Stimulated activated CD4-positive, alpha-beta T cell treated with anti-CD3 and anti-CD28 coated beads, Interleukin-15, amount 100 ng/mL, for 24 hours (primary cell): ENCODE measurements at places on chromosomes 12 and 14.

GRCh38 chr12:73220951-73221350 lies 948.8 kb downstream of the TRHDE start:
- DNase-seq = no peak

DNA sequence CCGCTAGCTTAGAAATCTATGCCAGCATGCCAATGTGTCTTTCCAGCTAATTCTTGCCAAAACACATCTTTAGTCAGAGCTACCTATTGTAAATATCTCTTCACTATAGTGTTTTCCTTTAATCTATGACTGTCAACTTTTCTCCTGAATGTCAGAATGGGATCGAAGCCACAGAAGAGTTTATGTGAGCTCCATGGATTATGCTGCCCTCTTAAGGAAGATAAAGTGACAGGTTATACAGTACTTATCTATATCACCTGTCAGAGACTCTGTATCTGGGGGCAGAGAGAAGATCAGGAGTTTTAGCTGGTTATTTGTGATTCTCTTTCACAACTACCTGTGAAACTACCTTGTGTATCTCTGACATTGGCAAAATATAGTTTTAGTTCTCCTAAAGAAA lies 204.3 kb upstream of the SEL1L start:
- DNase-seq = no peak

DNA sequence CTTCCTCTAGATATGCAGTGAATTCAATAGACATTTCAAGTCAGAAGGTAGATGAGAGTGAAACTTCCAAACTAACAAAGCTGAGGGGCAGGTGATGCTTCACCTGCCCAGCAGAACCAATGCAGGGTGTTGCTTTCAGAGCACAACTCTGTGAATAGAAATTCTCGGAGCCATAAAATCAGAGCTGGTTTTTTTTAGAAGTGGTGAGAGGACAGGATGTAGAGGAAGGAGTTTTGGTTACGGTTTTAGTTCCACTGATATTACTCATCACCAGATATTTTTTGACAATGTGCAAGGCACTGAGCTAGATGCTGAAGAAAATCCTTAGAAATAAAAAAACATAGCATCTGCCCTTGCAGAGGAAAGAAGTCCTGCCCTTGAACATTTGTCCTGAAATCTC lies 62.2 kb downstream of the BMP4 start:
- no peak for DNase-seq

GRCh38 chr14:39015360-39015961 lies 87.6 kb downstream of the SEC23A start:
- peak; percentile 18 for DNase-seq

GRCh38 chr12:79547044-79547734 lies 143.6 kb downstream of the PAWR start:
- no peak for DNase-seq

DNA sequence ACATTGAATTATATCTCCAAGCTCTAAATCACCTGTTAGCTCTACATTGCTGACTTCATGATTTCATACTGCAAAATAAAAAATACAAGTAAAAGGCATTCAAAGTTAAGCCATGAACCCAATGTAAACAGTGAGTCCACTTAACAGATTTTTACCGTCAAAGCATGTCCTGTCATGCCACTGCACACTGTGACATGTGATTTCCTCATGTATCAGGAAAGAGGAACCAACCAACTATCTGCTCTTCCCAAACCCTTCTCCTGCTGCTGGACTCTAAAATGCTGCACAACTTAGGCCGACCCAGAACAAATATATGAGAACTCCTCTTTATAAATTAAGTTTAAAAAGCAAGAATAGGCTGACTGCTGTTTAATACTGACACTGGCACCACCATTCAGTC lies 37.5 kb downstream of the TM7SF3 start:
- DNase-seq = no peak

DNA sequence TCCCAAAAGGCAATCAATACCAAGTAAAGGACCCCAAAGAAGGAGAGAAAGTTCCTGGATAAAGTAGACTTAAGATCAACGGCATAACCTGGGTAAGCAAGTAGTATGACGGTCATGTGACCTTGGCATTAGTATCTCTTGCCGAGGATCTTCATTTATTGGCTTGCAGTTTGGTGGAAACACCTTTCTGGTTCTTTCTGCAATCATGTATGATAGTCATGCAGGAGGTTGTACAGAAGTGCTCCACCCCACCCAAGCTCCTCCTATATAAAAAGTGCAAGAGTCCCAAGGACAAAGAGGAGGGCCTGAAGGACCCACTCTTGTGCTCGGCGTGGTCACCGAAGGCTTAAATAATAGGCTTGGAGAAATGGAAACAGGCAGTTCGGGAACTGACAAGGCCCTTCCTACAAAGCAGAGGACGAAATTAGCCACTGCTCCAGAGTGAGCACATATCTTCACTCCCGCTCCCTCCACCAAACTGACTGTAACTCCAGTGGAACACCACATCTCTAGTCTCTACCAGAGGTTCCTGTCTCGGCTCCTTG lies 750 bp downstream of the CS start:
- peak; percentile 39 for DNase-seq

GRCh38 chr12:130110914-130111313 lies 51.4 kb upstream of the FZD10 start:
- DNase-seq = no peak

- no peak for DNase-seq
Observed at GRCh38 chr14:63996016-63996415, 143.2 kb downstream of the SYNE2 start.

DNA sequence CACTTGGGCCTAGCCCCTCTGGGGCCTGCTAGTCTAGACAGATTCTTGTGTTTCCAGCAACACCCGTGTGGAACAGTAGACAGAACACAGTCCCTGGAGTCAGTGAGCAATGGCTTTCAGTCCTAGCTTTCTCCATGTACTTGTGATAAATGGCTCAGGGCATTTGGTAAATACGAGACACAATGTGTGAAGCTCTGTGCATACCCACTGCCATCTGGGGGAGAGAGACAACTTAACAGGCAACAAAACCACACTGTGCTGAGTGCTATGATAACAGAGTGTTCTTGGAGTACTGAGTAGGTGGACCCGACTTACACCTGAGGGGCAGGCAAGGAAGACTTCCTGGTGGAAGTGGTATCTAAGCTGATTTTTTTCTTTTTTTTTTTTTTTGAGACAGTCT lies 86.3 kb upstream of the TBX3 start:
- no peak for DNase-seq

- DNase-seq = no peak
Observed at GRCh38 chr14:70653662-70654061, 11.9 kb downstream of the TTC9 start.

DNA sequence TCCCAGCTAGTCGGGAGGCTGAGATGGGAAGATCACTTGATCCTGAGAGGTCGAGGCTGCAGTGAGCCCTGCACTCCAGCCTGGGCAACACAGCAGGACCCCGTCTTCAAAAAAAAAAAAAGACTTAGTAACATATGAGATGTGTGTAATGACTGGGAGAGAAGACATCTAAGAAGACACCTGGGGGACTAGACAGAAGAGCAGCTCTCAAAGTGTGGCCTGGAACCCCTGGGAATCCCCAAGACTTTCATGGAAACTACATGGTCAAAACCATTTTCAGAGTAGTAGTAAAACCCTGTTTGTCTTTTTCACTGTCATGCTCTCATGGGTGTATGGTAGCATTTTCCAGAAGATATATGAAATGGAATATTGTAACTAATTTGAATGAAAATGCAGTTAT lies 45.3 kb downstream of the R3HDM2 start:
- DNase-seq = no peak

GRCh38 chr14:68704736-68705720 lies 87.8 kb downstream of the ZFP36L1 start:
- DNase-seq = no peak

DNA sequence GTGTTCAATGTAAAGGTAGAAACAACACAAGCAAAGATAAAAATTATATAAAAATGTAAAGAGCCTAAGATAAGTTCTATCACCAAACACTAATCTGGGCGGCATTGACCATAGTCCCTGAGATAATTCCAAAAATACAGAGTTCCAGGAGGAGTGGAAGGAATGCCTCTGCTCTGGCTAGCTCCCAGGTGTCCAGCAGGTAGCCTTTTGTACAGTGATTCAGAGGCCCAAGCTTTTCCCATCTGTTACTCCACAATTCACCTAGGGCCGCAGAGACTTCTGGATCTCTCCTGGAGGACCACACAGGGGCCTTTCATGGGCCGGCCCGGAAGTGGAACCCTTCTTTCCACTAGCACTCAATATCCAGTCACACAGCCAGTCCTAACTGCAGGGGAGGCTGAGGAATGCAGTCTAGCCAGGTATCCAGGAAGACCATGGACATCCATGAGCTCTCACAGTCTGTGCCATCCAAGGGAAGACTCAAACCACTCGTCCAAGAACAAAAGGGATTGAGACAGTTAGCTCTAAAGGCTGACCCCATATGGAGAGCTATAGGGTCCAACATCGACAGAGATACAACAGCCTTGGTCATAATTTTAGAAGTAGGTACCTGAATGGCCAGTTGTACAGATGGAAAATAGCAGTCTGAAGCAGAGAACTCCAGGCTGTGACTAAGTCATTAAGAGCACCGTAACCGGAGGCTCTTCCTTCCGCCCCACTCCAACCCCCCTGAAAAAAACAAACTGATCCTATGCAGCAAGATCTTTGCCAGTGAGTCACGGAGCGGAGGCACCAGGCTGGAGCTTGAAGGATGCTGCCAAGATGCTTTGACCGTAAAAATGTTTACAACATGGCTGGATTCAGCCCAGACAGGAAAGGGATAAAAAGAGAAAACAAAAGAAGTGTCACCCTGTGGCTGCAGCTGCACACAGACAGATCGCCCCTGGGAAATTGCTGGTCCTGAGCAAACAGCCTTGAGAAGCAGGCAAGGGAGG lies 204.8 kb downstream of the NUAK1 start:
- DNase-seq = no peak

- no peak for DNase-seq
Observed at GRCh38 chr12:79706676-79707075, 15.9 kb upstream of the PAWR start.

DNA sequence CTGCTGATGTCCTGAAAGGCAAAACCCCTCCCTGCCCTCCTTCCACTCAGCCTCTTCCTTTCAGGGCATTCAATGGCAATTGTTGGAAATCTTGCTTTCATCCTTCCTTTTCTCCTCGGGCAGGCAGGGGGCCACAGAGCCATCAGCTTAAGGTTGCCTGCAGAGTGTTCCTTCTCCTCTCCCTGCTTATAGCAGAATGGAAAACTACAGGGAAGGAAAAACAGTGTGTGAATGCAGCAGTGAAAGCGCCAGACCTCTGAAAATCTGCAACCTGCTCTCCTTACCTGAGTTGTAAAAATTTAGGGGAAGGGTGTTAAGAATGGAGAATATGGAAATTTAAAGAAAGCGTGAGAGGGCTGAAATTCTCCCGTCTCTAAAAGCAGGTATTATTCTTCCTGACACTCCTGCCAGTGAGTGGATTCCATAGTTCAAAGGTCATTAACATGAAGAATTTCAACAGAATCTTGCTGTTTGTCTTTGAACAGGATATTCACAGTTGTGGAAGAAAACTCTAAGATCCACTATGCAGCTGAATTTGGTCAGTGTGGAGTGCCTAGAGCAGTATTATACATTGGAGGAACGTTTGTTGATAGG lies 348.8 kb downstream of the KCNH5 start:
- DNase-seq = no peak

DNA sequence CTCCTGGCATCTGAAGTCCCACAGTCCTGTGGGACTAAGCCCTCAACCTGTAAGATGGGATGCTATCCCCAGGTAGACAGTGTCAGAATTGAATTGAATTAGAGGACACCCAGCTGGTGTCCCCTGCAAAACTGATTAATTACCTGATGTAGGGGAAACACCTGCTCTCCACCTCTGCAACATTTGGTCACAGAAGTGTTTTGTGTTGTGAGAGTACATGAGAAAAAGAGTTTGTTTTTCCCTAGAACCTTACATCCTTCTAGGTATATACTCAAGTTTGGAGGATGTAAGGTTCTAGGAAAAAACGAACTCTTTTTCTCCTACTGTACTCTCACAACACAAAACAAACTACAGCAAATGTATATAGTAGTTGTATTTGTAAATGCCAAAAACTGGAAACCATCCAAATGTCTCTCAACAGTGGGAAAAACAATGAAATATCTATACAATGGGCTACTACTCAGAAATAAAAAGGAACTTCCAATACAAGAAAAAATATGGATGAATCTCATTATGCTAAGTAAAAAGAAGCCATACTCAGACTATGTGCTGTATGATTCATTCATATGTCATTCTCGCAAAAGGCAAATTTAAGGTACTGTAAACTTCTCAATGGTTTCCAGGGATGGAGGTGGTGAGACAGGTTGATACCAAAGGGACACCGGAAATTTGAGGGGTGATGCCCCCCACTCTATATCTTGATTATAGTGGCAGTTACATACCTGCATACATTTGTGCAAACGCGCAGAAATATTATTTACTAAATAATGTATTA lies 160.7 kb downstream of the MED13L start:
- no peak for DNase-seq

DNA sequence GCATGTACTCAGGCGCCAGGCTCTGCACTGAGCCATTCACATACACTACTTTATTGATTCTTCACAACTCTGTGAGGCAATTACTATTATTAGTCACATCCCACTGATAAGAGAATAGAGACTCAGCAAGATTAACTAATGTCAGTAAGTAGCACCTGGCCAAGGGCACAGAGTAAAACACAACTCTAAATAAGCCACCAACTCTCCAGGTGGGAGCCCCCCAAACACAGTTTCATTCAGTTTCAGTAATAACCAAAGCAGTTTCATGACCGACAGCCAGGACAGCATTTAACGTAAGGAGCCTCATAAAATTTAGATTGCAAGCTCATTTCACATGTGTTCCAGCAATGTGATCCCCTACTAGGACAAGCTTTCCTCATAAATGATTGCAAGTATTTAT lies 323.1 kb upstream of the CCDC196 start:
- DNase-seq = no peak

- no peak for DNase-seq
Observed at GRCh38 chr12:6929466-6930452, 2.0 kb downstream of the ATN1 start.

GRCh38 chr14:89129570-89129969 lies 287.5 kb downstream of the FOXN3 start:
- DNase-seq = no peak

GRCh38 chr14:61564618-61565091 lies 130.7 kb upstream of the HIF1A start:
- DNase-seq = no peak

DNA sequence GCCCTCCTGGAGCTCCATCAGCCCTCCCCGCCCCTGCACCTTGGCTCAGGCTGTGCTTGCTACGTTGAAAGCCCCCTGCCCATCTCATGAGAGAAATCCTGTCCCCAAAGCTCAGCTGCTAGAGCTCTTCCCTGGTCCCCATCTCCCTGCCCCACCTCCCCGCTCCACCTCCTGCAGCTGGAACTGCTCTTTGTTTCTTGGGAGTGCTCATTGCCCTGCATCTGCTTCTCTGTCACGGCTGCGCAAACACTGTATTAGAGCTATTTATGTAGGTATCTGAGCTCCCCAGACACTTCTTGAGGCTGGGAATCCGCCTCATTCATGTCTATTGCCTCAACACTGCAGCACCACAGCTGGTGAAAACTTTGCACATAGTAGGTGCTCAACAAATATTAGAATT lies 32.8 kb upstream of the PRIMA1 start:
- DNase-seq = no peak

GRCh38 chr14:23468704-23469126 lies 788 bp upstream of the NGDN start:
- DNase-seq = no peak

GRCh38 chr14:51738754-51739153 lies 87.0 kb downstream of the FRMD6 start:
- no peak for DNase-seq

- DNase-seq = no peak
Observed at GRCh38 chr12:104582739-104583138, 126.0 kb downstream of the CHST11 start.
